ENCODE measurements at places on chromosomes 13 and 19.

- DNase-seq = no peak
These were observed 2.7 kb downstream of the PIAS4 start for GRCh38 chr19:4009990-4010807.

GRCh38 chr13:88022431-88023208, 351.4 kb downstream of the SLITRK5 start:
- DNase-seq = no peak

- no peak for DNase-seq
These were observed 19.0 kb downstream of the LAMP1 start for GRCh38 chr13:113315992-113316391.

- DNase-seq = no peak
These were observed 79.9 kb upstream of the GPC6 start for GRCh38 chr13:93146584-93147297.

DNA sequence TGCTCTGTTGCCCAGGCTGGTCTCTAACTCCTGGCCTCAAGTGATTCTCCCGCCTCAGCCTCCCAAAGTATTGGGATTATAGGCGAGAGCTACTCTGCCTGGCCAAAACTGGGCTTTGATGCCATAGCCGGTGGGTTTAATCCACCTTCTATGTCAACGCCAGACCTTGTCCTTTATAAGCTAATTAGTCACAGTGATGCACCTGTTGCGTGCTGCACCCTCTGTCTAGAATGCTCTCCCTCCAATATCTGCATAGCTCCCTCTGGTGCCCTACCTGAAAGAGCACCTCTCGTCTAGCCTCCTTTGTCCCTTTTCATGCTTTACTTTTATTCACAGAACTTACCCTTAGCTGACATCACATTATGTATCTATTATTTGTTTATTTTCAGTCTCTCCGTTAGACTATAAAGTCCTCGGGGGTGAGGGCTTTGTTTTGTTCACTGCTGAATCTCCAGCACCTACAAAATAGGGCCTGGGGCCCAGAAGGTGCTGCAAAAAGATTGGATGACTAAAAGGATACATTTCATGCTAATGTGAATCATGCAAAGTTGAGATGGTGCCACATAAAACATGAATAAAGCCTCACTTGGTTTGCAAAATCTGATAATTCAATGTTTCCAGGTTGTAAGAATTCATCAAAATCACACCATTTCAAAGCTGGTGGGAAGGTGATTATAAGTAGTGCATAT, 148.1 kb downstream of the USP12 start:
- no peak for DNase-seq

GRCh38 chr19:16208847-16209665, 11.3 kb downstream of the AP1M1 start:
- no peak for DNase-seq

- DNase-seq = no peak
These were observed 50.3 kb upstream of the SIN3B start for GRCh38 chr19:16778796-16779411.

DNA sequence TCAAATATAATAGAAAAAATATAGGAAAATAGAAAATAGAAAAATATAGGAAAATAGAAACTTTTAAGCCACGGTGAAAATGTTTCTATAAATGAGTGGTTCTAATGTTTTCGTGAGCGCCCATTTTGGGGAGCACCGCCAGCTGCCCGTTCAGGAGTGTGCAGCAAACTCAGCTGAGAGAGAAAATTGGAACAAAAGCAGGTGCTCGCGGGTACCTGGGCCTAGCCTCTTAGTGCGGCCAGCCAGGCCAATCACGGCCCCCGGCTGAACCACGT, 204 bp upstream of the PDX1 start:
- DNase-seq = no peak
